ENCODE measurements at places on chromosomes 16 and 17. TPM values are rescaled to one million over a fixed set of nuclear protein-coding genes. Genes with fewer than 3 reads are reported as not detected.

The PLLP gene
- total RNA-seq = 26.8 TPM

The C17orf50 gene
- total RNA-seq = not detected

The GGT6 gene
- 28.5 TPM for total RNA-seq

The SPATA22 gene
- total RNA-seq = not detected

The CBLN1 gene
- 0.28 TPM for total RNA-seq

The HBZ gene
- not detected for total RNA-seq

The FBXL16 gene
- 0.60 TPM for total RNA-seq

DNA sequence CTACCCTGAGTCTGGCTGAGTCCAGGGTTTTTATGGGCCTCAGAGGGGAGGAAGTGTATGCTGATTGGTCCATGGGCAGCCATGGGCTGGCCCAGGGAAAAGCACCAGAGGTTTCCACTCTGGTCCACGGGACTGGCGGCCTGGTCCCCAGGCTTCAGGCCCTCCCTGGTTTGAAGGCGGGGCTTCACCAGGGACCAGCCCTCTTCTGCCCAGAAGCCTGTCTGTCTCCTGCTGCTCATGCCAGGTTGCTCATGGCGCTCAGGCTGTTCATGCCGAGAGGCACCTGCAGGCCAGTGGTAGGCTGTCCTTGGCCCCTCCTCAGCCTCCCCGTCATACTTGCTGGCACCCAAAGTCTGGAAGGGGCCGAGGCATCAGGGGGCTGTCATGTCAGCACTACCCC is 45.0 kb upstream of the CLEC19A start:
- DNase-seq = peak; percentile 46

- no peak for DNase-seq
Measured at GRCh38 chr17:44402564-44403172, 13.2 kb upstream of the ITGA2B start.

DNA sequence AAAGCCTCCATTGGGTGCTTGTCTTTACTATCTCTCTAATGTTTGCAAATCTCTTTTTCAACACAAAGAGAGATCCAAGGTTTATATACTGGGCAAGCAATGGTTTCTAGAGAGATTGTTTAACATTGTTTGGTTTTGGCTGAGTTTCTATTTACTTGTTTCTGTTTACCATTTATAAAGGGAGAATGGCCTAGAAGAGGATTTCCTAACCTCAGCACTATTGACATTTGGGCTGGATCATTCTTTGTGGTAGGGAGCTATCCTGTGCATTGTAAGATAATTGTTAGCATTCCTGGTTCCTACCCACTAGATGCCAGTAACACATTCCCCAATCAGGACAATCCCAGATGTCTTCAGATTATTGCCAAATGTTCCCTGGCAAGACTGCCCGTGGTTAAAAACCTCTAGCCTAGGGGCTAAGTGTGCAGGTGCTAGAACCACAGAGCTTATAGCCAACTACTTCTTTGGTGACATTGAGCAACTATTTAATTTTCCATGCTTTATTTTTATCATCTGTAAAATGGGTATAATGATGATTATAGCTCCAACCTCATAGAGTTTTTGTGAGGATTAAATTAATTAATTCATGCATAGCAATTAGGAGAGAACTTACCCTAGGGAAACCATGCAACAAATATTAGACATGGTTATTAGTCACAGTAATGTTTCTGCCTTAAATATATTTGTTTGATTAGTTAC is 413.9 kb upstream of the MAF start:
- DNase-seq = no peak

- DNase-seq = no peak
Measured at GRCh38 chr16:79011282-79011681, 589.3 kb downstream of the MAF start.

GRCh38 chr17:70254735-70255460 is 85.6 kb downstream of the KCNJ2 start:
- no peak for DNase-seq

DNA sequence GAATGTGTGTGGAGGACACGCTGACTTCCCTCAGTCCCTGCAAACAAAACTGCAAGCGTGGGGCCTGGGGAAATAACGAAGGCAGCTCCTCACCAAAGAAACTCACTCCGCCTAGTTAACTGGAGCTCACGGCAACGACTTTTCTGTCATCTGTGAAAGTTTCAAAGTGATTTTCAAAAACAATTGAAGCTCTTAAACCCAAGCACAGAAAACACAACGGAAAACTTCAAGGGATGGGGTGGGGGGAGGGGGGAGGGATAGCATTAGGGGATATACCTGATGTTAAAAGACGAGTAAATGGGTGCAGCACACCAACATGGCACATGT is 3.2 kb upstream of the GNG13 start:
- DNase-seq = no peak

DNA sequence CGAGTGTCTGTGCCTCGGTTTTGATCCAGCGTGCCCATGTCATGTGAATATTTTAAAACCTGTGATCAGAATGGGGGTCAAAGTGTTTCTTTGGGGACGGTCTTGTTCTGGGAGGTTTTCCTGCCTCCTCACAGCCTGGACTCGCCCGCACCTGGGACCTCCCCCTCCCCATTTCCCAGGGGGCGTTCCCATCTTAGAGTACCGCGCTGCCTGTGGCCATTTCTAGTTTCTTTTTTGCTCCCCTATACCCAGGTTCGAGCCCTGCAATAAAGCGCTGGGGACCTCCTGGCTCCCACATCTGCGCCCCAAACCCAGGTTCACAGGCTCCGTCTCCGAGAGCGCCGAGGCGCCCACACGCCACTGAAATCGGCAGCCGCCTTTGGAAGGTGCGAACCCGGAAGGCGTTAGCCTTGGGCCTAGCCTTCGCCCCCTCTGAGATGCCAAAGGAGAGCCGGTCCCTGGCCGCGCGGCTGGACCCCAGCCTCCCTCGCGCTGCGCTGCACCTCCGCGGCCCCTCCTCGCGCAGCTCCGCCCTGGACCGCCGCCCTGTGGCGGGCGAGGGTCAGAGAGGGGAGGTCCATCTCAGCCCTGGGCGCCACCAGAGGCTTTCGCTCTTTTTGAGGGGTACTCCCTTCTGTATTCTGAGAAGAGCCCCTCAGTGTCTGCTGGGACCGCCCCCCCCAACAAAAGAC is 1.7 kb downstream of the KCNJ12 start:
- DNase-seq = peak; percentile 53

DNA sequence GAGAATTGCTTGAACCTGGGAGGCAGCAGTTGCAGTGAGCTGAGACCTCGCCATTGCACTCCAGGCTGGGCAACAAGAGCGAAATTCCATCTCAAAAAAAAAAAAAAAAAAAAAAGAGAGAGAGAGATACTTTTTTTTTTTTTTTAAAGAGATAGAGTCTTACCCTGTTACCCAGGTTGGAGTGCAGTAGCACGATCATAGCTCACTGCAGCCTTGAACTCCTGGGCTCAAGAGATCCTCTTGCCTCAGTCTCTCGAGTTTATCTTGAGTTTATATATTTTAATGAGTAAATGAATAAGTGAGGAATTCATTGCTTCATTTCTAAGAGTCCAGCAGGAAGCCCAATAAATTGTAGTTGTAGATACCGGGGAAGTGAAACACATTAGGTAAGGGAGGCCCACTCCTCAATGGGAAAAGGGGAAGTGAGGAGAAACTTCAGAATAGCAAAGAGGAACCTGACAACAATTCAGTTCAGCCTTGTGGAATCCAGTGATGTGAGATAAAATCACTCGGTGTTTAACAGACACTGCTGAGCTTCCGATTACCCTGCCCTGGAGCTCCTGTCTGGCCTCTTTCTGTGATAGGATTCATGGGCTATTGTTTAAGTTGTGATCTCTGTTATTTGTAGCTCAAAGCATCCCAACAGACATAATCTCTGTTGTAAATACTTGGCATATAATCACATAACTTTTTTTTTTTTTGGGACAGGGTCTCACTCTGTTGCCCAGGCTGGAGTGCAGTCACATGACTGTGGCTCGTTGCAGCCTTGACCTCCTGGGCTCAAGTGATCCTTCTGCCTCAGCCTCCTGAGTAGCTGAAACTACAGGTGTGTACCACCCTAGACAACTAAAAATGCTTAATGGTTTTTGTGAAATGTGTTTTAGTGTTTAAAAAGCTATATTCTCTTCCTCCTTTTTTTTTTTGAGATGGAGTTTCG is 15.8 kb upstream of the ITGAM start:
- DNase-seq = no peak

DNA sequence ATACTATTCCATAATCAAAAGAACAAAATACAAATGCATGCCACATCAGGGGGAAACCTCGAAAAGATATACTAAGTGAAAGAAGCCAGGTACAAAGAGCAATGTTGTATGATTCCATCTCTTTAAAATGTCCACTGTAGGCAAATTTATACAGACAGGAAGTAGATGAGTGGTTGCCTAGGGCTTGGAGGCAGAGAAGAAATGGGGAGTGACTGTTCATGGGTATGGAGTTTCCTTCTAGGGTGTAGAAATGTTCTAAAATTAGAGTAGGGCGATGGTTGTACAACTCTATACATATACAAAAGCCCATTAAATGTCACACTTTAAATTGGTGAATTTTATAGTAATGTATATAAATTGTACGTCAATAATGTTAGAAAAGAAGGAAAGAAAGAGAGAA is 128.1 kb downstream of the MAF start:
- DNase-seq = no peak

- no peak for DNase-seq
Measured at GRCh38 chr16:85269165-85269564, 156.9 kb upstream of the CIBAR2 start.

DNA sequence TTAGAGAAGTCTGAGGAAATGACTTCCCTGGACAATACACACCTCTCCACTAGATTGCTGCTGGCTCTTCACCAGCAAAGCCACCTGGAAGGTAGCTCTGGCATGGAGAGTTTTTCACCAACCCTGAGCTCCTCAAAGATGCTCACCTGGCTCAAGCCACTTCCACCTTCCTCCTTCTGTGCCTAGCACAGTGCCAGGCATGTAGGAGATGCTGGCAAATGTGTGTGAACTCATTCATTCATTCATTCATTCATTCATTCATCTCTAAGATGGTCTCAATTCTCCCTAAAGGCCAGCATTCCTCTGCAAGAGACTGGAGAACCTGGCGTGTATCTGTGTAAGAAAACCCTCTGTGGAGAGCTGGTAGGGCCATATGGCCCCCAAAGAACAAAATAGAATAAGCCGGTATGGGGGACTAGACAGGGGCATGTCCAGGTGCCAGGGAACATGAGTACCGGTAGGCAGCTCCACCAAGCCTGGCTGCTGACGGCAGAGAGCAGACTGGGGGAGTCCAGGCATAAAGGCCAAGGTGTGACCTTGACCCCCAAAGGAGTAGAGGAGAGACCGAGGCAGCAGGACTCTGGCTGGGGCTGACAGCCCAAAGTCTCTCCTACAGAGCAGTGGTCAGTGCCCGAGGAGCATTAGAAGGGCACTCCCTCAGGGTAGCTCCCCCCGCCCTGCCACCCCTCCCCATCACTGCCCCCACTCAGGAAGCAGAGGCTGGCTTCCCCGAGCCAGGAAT is 132.2 kb upstream of the TNRC6C start:
- peak; percentile 43 for DNase-seq

- no peak for DNase-seq
Measured at GRCh38 chr16:48004141-48004695, 151.6 kb downstream of the ABCC12 start.

DNA sequence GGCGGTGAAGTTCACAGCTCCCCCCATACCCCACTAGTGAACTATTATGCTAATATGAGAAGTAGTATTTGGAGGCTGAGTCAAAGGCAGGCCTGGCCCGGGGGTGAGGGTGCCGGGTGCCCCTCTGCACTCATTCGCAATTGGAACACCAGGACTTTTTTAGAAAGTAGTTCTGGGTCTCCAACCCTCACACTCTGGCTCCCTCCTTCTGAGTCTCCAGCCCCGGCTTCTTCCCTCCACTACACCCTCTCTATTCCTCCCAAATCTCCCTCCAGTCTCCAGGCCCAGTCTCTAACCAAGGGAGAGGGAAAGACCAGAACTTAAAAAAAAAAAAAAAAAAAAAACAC is 11.3 kb upstream of the HOXB2 start:
- DNase-seq = no peak

- DNase-seq = peak; percentile 97
Measured at GRCh38 chr17:4366327-4367063, at the start of gene UBE2G1. Gene UBE2G1 (minus strand): TSS chr17:4366675. CDS start chr17:4366316, 359 bp downstream.

GRCh38 chr16:66521951-66522771 is 27.8 kb downstream of the TK2 start:
- DNase-seq = no peak

- DNase-seq = no peak
Measured at GRCh38 chr17:74733365-74734122, 3.5 kb upstream of the RAB37 start.

GRCh38 chr16:85168732-85169256 is 56.5 kb upstream of the CIBAR2 start:
- DNase-seq = peak; percentile 50

- DNase-seq = no peak
Measured at GRCh38 chr16:87304951-87305350, 12.2 kb downstream of the C16orf95 start.
